ENCODE measurements at places on chromosomes 2 and 18.

DNA sequence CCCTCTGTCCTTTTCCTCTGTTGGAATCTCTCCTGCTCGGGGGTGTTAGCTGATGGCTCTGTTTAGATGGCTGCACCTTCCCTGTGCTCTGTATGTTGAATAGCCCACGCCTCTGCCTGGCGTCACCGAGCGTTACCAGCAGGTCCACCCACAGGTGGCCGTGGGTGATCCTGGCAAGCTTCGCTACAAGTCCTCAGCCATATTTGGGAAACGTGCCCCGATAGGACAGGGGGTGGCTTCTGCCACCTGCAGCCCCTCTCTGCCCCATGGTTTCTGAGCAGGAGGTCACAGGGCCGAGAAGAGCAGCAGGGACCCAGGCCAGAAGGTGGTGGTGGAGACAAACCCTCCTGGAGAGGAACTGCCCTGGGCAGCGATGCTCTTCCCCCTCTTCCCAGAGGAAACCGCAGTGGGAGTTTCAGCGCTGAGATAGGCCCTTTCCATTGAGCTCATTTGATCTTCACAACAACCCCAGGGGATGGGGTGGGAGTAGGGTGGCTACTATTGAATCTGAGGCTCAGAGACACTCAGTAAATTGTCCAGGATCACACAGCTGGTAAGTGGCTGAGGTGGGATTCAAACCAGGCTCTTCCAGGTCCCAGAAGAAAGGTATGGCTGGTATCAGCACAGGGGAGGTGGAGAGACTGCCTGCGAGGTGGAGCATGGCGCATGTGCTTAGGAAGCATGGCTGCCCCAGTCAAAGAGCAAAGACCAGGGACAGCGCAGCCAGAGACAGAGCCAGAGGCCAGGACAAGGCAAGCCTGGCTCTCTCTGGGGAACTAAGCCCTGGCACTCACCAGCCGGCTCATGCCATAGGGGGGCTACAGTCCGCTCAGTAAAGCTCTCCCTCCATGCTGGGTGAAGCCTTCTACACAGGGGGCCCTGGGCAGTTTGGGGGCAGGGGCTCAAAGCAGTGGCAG, 15.0 kb downstream of the NGEF start:
- H3K27me3 ChIP-seq: no peaks in the 10 kb centered on the region
- no peak overlapping the region for H3K4me3 ChIP-seq
- H3K36me3 ChIP-seq: no peaks in the 10 kb centered on the region
- no peak for DNase-seq
- H3K27ac ChIP-seq: no peak overlapping the region

GRCh38 chr18:70559446-70559845, 270.6 kb downstream of the SOCS6 start:
- H3K36me3 ChIP-seq: no peaks in the 10 kb centered on the region
- no peak overlapping the region for H3K4me3 ChIP-seq
- H3K4me1 ChIP-seq: no peaks in the 10 kb centered on the region
- no peak overlapping the region for H3K27ac ChIP-seq

DNA sequence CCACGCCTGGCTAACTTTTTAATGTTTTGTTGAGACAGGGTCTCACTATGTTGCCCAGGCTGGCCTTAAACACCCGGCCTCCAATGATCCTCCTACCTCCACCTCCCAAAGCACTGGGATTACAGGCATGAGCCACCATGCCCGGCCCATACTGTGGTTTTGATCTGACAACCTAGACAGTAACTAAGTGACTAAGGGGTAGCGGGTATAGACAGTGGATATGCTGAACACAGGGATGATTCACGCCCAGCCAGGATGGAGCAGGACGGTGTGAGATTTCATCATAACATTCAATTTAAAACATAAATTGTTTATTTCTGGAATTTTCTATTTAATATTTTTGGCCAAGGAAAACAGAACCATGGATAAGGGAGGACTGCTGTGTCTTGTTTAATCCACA, 36.0 kb upstream of the YPEL5 start:
- H3K4me3 ChIP-seq: no peak overlapping the region
- no peak overlapping the region for H3K27ac ChIP-seq
- H3K4me1 ChIP-seq: no peaks in the 10 kb centered on the region
- no peaks in the 10 kb centered on the region for H3K27me3 ChIP-seq

- no peaks in the 10 kb centered on the region for H3K36me3 ChIP-seq
- no peak overlapping the region for H3K4me3 ChIP-seq
- DNase-seq: no peak
Measured at GRCh38 chr2:42025151-42025582, 22.7 kb upstream of the PKDCC start.

- no peaks in the 10 kb centered on the region for H3K27me3 ChIP-seq
- H3K4me3 ChIP-seq: no peak overlapping the region
- H3K4me1 ChIP-seq: no peaks in the 10 kb centered on the region
- H3K36me3 ChIP-seq: no peaks in the 10 kb centered on the region
Measured at GRCh38 chr18:27609221-27609620, 424.1 kb upstream of the CHST9 start.

DNA sequence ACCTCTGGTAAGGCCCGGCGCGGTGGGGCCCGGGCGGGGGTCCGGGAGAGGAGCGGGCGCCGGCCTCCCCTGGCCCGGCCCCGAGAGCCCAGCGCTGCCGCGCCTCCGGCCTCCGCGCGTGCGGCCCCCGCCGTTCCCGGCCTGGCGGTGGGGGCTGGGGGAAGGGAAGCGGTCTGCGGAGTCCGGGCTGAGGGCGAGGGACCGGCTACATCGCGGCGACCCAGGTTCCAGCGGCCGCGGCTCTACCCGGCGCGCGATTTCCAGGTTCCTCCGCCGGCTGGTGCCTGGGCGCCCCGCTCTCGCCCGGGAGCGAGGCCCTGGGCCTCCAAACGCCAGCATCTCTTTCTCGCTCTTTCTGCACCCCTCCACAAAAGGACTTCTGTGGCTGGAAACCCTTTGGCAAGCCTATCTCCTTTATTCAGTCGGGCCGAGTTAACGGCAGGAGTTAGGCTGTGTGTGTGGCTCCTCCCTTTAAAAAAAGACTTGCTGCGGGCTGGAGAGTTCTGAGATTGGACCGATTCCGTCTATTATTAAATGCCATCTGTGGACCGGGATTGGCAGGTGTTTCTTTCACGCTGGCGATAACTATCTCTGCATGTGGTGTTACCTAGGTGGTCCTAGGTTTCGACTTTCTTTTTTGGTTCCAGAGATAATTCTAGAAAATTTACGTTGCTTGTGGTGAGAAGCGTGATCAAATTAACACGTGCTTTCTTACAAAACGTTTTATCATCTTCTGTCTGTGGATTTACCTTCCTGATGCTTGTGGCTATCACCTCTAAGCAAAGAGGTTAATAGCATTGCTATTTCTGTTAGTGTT, 592 bp downstream of the ME2 start:
- no peaks in the 10 kb centered on the region for H3K4me1 ChIP-seq
- peak overlapping the region; percentile 93 for H3K27ac ChIP-seq
- H3K27me3 ChIP-seq: no peaks in the 10 kb centered on the region
- H3K4me3 ChIP-seq: peak overlapping the region; percentile 90
